ENCODE measurements at places on chromosomes 5 and 9.

DNA sequence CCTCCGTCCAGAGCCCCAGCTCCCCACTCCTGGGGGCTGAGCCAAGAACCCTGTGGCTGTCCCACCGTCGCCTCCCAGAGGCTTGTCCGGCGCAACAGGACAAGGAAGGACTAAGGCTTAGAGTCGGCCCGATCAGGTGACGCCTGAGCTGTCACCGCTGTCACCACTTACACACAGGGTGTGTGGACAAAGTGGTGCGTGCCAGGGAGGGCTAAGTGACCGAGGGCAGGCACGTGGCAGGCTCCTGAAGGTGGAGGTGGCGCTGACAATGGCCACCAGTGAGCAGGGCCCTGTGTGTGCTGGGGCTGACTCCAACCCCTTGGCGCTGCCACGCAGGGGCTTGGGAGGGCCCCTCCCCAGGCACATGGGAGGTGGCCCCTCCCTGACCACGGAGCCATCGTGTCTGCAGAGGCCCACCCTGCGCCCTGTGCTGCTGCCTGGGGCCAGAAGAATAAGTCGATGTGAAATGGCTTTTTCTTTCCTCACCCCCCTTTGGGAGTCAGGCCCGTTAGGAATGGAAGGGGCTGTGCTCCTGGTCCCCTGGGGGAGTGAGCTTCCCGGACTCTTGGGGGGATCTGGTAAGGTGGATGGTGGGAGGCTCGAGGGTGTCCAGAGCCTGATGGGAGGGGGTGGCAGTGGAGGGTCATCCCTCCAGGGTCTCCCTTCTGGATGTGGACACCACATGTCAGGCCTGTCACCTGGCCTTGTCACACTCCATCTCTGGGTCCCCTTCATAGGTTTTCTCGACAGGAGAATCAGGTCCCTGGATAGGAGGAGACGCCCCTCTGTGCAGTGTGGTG, 2.6 kb upstream of the GPSM1 start:
- no peak for DNase-seq

- peak; percentile 38 for DNase-seq
Measured at GRCh38 chr9:109918339-109919163, 138.6 kb downstream of the PALM2AKAP2 start.

DNA sequence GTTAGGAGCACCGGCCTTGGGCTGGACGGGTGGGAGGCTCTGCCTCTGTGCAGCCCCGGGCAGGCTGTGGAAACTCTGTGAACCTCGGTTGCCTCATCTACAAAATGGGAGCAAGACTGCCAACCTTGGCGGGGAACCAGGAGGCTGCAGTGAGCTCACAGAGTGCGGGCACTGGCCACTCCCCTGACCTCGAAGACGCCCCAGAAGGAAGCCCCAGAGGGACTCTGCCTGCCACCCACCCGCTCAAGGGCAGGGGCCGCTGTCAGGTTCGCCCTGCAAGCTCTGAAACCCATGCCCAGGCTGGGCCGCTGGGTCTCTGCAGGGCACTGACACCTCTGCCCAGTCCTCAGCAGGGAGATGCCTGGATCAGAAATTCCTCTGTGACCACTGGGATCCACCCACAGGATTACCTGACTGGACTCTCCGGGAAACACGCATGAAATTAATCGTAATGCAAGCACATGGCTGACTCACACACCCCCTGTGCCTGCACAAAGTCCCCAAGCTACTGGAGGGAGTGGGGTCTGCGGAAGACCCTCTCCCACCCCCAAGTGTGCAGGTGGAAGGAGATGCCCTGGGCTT, 7.4 kb downstream of the CCDC187 start:
- no peak for DNase-seq

GRCh38 chr5:177495243-177496060, 2.0 kb downstream of the PDLIM7 start:
- DNase-seq: no peak

GRCh38 chr9:35923927-35924763, 14.9 kb downstream of the SPAAR start:
- peak; percentile 33 for DNase-seq

DNA sequence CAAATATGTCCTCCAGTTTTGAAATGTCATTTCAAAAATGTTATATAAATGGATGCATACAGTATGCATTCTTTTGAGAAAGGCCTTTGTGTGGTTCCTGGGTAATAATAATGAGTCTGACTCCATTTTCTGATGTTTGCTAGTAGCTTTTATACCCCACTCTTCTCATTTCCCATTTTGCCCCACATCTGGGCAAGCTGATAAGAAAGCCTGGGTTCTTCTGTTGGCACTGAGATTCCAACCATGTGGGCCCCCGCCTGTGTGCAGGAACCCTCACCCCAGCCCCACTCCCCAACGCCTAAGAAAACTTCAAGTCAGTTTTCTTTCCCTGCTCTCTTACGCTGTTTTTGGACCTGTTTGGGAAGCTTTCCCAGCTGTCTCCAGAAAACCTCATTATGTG, 89.4 kb downstream of the SNX18 start:
- DNase-seq: no peak

DNA sequence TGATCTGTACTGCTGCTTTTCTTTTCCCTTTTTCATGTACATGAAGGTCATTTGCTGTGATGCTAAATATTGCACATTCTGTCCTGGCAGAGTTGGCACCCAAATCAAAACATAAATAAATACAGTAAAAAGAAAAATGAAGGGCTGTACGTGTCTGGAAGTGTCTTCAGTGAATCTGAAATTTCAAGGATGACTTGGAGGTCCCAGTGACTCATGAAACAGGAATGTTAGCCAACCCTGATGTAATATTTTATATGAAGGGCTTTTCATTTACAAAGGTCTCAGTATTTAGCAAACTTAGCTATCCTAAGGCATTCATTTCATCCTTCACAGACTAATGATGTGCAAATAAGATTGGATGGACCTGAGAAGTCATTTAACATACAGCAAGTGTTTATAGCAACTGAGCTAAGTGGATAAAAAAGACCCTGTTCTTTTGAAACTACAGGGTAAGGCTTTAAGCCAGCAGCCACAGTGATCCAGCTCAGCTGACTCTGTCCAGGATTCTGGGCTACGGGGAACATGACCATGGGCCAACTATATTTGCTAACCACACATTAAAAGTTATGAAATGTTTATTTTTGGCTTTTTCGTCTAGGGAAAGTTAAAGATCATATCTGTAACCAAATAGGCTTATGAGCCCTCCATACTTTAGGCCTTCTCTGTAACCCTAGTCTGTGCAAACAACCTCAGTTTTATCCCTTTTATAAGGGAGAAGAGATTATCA, 104.0 kb upstream of the DMRTA1 start:
- no peak for DNase-seq

GRCh38 chr5:33254579-33254978, 186.2 kb upstream of the TARS1 start:
- no peak for DNase-seq

DNA sequence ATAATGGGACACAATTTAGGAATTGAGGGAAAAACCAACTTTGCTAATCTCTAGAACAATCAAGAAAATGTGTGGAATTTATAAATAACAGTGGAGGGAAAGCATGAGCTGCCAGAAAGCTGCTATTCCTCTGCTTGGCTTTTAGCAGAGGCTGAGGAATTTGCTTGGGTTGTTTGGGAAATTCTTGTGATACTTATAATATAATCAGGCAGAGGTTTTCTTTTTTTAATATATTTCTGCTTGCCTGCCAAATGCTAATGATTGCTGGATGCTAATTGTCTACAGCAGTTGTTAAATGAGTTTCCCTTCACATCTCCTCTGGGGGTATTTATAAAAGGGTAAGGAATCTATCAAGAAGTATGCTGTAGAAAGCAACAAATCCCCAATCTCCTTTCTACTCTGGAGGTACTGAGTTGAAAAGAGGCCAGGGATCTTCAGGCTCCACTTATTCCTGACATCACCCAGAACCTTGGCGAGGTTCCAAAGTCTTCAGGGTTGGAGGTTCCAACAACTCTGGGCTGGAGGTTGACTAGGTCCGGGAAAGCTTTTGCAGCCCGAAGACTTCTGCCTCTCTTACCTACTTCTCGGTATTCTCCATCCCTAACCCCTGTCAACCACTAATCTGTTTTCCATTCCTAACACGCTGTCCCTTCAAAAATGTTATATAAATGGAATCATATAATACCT, 60.4 kb upstream of the TMED7 start:
- no peak for DNase-seq

DNA sequence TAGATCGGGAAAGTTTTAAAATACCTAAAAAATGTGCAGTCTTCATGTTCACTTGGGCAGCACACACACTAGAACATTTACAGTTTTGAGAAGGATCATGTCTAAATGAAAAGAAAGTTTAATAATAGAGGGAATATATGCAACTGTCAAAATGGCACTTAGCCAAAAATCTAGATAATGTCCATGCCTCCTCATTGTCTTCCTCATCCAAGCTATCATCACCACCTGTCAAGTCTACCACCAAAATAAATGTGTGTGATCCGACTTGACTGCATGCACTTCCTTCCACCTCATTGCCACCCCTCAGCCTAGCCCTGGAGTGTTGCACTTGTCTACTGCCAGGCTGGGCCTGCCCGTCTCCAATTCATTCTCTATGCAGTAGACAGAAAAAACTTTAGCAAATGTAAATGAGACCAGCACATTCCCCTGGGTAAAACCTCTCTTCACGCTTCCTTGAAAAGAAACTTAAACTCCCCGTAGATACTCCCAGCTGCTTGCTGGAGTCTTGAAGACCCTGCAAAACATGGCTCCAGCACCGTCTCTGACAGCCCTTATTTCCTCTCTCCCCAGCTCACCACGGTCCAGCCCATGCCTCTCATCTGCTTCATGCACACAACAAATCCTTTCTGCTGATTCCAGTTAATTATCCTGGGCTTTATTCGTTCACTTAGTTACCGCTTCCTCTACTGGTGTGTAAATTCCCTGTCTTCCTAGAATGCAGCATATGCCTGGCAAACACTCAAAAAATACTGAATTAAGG, 66.9 kb downstream of the FANCC start:
- no peak for DNase-seq

GRCh38 chr5:13987843-13988464, 43.5 kb upstream of the DNAH5 start:
- DNase-seq: no peak

DNA sequence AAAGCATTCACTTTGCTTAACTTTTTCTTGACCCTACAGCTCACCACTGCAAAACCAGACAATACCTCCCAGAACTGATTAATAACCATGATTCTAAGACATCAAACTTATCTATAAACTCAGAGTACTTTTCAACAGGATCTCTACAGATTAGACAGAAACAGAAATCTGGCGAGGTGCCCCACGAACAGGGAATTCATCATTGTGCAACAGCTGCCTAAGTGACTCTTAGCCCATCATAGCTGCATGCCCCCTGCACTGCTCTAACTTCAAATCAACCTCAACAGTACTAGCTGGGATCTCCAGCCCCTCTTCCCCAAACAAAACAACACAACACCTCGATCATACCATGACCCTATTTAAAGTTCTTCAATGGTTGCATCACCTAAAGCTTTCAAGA, 16.1 kb upstream of the COL23A1 start:
- DNase-seq: no peak

DNA sequence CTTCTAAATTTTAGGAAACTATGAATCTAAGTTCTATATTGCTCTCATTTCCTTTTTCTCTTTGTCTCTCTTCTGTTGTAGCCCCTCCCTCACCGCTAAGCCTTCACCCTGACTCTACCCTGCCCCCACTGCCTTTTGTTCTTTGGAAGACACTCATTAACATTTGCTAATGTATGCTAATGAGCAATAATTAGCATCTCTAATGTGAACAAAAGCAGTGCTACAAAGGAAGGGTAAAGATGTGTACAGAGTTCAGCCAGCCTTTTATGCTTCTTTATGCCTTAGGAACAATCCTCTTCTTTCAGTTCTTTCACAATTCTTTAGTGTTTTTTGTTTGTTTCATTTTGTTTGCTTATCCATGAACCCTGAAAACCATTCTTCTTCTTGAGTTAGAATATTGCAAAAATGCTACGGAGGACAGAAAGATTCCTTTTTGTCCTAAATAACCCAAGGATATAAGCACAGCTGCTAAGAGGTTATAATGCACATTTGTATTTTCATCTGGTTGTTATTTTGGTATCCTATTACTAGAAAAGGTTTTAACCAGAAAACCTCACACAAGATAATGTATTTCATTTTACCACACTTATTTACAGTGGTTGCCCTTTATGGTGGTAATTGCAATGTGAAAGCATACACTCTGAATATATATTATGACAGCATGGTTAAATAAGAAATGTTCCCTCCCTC, 159.3 kb downstream of the TMC1 start:
- no peak for DNase-seq

- DNase-seq: no peak
Measured at GRCh38 chr5:91182763-91183162, 200.4 kb downstream of the ARRDC3 start.

GRCh38 chr9:77375956-77376532, 198.7 kb downstream of the VPS13A start:
- DNase-seq: no peak

- no peak for DNase-seq
Measured at GRCh38 chr5:170149206-170149515, 43.5 kb downstream of the FOXI1 start.

- no peak for DNase-seq
Measured at GRCh38 chr5:944621-944927, 51.9 kb downstream of the TRIP13 start.

DNA sequence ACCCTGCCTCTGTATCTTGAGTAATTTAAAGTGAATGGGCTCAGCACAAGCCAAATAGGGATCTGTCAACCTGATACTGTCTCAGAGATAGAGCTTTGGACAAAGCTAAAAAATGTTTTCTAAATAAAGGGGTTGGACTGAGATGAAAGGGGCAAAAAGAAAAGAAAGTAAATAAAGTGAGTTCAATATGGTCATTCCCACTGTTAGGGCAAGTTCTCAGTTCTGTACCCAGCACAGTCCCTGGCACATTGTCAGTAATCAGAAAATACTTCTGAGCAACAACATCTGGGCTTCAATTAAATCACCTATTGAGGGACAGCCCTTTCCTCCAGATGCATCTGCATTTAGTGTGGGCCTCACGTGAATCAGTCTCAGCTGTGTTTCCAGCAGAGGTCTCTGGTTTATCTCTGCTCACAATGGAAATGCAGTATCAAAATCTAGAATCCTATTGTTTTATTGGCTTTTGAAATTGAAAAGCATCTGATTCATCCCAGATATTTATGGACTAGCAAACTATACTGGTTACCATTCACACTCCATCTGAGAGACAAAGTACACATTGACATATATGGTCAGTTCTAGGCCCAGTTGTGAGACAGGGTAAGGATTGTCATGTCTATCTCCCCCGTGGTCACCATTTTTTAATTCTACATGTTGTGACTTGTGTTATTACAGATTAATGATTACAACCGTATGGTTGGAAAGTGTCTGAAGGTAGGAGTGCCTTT, 35.6 kb downstream of the ZNF474 start:
- no peak for DNase-seq

GRCh38 chr5:40738502-40738901, 17.3 kb downstream of the TTC33 start:
- DNase-seq: no peak

DNA sequence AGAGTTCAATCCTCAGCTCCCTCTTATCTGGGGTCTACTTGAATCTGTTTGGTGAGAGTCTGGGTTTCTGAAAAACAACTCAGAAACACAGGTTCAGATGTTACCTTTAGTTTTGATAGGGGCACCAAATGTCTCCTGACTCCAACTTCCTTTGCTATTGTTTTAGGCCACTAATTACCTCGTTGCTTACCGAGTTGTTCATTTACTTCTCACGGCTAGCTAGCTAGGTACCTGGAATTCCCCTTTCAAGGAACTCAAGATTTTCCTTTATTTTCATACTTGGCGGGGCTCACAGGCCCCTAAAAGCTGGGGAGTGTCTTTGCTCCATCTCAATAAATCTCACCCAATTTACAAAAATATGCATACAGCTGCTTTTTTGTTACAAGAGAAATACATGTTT, 111.4 kb downstream of the SLC28A3 start:
- no peak for DNase-seq
